ENCODE measurements at places on chromosomes 7 and 10.

DNA sequence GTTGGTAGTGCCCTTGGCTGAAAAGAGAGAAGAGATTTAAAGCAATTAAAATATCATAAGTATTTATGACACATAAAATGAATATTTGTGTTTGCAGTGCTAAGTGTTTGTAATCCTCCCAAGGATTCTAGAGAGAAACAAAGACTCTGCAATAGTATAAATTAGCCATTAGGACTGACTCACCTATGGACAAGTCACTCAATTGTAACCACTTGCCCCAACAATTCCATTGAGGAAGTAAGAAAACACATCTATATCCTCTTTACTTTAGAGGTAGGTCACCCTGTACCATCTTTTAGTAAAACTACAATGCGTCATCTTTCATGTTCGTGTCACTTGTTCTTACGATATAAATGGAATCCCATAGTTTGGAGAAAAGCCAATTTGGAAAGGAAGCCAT lies 85.7 kb upstream of the INHBA start:
- DNase-seq: no peak

DNA sequence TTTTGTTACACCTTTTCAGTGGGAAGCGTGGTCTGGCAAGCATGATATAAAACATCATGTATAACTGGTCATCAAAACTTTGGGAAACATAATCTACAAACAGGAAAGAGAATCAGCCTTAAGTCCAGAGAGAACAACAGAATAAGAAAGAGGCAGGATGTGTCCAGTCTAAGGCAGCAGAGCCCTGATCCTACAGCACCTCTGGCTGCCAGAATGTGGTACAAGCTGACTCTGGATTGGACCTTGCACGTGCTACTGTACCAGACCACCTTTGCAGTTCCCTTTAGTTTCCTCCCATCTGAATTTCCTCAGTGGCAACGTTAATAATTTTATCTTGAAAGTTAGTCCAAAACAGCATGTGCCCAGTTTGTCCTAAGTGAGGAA lies 824.6 kb upstream of the IGFBP3 start:
- DNase-seq: no peak

GRCh38 chr10:79044036-79044632 lies 24.6 kb upstream of the ZMIZ1 start:
- no peak for DNase-seq

DNA sequence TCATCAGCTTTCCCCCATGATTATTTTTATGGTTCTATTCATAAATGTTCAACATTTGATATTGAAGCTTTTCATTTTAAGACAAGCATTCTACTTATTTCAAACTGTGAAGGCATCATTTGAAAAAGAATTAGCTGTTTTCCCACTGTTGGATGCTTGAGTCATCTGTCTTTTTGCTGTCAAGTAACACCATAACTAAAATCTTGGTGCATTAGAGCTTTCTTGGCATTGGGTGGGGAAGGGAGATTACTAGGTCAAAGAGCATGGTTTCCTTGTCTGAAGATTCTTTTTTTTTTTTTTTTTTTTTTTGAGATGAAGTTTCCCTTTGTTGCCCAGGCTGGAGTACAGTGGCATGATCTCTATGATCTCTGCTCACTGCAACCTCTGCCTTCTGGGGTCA lies 68.5 kb downstream of the CTBP2 start:
- DNase-seq: no peak

DNA sequence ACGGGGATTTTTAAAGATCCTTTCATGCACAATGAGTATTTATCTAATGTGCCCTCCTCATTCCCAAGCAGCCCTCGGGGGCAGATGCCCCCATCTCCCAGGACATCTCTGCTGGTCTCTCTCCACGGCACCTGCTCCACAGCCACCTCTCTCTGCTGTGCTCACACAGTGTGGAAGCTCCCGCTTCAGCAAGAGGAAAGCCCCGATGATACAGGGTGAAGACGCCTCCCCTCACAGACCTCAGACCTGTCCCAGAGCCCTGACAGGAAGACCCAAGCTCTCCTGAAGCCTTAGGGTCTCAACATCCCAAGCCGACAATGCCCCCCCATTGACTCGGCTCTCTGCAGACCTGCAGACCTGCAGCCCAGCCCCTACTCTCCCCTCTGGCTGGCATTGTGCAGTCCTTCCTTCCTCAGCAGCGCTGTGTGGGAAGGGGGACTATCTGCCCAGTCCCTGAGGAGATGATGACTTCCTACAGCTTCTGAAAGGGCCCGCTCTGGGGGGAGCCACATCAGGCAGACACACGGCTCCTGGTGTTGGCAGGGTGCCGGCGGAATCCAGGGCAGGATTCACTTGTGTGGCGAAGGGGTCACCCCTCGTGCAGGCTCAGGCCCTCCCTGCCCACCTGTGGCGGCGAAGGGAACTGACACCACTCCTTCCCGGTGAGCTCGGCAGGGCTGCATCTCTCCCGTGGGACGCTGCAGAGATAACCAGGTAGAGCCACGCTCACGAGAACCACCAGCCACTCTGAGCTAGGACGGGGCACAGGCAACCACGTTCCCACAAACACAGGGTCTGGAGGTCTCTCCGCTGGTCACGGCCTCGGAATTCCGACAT lies 61.8 kb downstream of the PTPRN2 start:
- no peak for DNase-seq

DNA sequence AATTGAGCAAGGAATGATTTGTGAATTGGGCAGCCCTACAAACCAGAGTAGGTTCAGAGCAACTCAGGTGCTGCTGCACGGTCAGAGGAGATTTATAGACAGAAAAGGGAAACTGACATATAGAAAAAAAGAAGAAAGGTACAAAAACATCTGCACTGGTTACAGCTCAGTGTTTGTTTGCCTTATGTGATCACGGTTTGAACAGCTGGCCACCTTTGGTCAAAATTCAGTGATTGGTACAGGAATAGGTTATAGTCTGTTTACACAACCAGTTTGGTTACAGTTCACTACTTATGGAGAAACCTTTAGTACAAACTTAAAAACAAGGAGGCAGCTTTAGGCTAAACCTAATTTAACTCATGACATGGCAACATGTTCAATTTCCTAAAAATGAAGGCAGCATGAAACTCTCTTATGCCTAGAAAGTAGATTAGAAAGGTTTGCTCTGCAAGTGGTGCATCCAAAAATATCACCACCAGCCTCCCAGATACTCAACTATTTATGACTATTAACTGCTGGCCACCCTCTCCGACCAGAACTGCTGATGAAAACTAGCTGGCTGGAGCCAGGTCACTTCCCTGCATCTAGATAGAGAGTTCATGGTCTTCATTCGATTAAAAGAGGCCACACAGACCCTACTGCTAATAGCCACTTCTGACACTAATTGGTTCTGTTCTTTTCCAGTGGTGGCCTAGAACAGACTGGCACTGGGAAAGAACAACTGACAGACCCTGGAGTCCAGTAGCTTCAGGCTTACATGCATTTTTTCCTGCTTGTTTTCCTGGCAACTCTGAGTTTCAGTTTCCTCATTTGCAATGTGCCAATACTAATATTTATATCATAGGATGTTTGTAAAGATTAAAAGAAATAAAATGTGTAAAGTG lies 548.0 kb downstream of the CCSER2 start:
- no peak for DNase-seq

- no peak for DNase-seq
Measured at GRCh38 chr7:92357260-92357659, 90.0 kb upstream of the GATAD1 start.

GRCh38 chr10:19815731-19816410 lies 361 bp upstream of the PLXDC2 start:
- DNase-seq: no peak

DNA sequence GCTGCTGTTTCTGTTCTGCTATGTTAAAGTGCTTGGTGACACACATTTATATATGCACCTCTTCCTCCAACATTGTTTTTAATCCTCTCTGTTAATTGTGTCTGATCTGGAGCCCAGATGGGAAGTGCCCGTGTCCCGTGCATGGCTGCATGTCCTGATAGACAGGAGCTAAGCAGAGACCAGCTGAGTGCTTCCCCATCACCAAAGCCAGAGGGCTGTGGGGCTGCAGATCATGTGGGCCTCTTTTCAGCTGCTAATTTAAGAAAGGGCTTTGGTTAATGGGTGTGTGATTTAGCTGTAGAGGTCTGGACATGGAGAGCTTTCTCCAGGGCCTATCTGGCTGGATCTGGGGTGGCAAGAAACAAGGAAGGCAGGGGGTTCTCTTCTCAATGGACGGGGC lies 96.5 kb upstream of the NPS start:
- DNase-seq: no peak

GRCh38 chr7:116502201-116503096 lies 2.9 kb downstream of the CAV2 start:
- no peak for DNase-seq

DNA sequence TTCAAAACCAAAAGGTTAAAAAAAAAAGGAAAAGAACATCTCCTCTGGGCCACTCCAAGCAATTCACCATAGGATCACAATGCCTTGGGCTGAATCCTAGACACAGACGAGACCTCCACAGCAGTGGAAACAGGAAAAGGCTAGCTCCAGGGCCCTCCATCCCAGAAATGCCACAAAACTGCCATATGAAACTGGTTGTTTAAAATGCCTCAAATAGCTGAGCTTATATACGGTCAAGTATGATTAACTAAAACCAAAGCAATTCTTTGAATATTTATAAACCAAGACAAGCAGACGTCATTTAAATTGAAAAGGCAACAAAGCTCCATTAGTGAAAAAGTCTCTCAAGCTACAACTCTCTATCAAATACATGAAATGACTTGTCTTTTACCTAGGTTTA lies 63.1 kb downstream of the DOCK4 start:
- DNase-seq: no peak

- DNase-seq: no peak
Measured at GRCh38 chr10:24883176-24883575, 69.2 kb downstream of the PRTFDC1 start.

Data from NCI-H1048 (cell line).